Glomerular endothelial cell (primary cell): ENCODE measurements at places on chromosomes 2 and 18. TPM values are rescaled to one million over a fixed set of nuclear protein-coding genes. Genes with fewer than 3 reads are reported as not detected.

PPP1CB gene
- total RNA-seq, result 88.9 and 101 TPM in 2 replicates

CYTIP gene
- 0.82 and 3.6 TPM in 2 replicates for total RNA-seq

ALKAL2 gene
- 0.93 TPM in 1 of 2 replicates, not detected in the other for total RNA-seq

QPCT gene
- 28.8 and 43.1 TPM in 2 replicates for total RNA-seq

RAB12 gene
- 61.5 and 63.3 TPM in 2 replicates for total RNA-seq

OSBPL6 gene
- total RNA-seq, result 0.53 and 1.7 TPM in 2 replicates

TNP1 gene
- not detected in 2 replicates for total RNA-seq

LRP2 gene
- 0.06 TPM in 1 of 2 replicates, not detected in the other for total RNA-seq

GKN2 gene
- total RNA-seq, result not detected in 2 replicates

DNA sequence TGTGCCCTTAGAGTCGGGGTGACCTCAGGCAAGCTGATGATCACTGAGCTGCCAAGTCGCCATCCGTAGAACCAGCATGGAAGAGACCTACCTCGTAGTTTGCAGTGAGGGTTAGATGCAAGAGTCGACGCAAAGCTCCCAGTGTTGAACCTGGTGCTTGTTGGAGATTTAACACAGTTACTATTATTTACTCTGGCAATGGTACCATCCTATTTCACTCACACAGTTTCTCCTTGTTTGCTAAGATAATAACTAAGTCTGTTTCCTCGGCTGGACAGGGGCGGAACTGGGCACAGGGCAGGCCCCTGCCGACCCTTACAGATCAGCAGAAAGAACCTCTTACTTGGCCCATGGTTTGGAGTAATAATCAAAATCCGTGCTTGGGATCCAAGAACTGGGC is 85.5 kb downstream of the ACAA2 start:
- no peak for DNase-seq

- DNase-seq, result no peak
Observed at GRCh38 chr2:206993396-206993911, 54.1 kb downstream of the CPO start.

DNA sequence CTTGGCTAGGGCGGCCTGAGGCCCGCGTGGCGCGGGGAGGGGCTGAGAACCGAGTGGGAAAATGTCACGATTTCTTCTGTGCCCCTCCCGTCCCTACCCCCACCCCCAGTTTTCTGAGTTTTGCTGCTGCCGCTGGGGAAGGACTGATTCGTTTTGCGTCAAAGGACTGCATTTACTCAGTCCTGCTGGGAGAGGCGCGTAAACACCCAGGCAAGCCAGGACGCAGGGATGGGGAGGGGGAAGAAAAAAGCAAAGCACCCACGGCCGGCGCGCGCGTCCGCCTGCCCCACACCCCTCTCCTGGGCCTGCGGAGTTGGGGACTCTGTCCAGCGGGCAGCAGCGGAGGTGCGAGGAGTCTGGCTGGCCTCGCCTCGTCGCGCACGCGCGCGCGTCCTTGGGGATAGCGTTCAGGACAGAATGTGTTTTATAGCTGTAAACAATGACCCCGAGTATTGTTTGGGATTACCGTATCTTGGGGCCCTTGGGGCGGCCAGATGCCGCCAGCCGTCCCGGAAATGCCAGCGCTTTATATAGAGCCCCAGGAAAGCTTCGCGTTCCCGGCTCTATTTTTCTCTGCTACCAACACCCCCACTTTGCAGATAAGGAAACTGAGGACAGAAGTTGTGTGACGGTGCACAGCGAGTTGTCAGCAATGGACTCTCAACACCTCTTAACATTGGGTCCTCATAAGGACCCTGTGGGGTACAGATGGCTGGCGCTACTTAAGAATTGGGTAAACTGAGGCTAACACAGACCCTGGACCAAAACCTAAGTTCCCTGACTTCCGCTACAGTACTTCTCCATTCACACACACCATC is 1.7 kb upstream of the FOSL2 start:
- DNase-seq, result no peak

DNA sequence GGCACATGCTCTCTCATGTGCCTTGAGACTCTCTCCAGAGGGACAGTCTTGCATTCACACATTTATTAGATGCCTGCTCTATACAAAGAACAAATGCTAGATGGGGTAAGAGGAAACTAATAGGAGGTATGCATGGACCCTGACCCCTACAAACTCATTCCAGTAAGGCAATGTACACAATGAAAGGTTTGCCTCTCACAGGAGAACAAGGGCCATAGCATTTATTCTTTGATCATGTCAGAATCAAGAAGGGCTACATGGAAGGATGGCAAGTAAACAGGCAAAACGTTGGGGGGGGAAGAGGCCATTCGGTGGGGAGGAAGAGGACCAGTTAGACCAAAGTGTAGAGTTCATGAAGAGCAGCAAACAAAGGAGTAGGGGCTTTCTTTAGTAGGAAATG is 130.2 kb downstream of the TMEM163 start:
- DNase-seq, result no peak

DNA sequence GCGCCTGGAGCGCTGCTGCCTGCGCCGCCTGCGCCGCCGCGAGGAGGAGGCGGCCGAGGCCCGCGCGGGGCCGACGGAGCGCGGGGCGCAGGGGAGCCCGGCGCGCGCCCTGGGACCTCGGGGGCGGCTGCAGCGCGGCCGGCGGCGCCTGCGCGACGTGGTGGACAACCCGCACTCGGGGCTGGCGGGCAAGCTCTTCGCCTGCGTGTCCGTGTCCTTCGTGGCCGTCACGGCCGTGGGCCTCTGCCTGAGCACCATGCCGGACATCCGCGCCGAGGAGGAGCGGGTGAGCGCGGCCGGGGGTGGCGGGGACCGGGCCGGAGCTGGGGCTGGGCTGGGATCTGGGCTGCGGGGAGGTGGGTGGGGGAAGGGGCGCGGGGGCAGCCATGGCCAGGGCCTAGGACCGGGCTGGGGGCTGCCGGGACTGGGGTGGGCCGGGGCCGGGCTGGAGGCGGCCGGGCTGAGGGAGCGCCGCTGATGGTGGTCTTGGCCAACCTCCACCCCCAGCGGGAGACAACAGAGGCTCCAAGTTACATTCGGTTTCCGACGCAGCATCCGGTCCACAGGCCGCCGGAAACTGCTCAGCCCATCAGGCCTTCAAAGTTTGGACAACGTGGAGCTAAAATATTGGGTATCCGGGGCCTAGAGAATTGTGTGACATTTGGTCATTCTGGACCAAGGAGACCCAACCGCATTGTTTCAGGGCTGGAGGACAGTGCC is 66.4 kb downstream of the KCNG2 start:
- DNase-seq, result no peak

GRCh38 chr2:26074676-26075075 is 40.8 kb downstream of the RAB10 start:
- no peak for DNase-seq

GRCh38 chr2:121205321-121205942 is 79.6 kb downstream of the TFCP2L1 start:
- no peak for DNase-seq

DNA sequence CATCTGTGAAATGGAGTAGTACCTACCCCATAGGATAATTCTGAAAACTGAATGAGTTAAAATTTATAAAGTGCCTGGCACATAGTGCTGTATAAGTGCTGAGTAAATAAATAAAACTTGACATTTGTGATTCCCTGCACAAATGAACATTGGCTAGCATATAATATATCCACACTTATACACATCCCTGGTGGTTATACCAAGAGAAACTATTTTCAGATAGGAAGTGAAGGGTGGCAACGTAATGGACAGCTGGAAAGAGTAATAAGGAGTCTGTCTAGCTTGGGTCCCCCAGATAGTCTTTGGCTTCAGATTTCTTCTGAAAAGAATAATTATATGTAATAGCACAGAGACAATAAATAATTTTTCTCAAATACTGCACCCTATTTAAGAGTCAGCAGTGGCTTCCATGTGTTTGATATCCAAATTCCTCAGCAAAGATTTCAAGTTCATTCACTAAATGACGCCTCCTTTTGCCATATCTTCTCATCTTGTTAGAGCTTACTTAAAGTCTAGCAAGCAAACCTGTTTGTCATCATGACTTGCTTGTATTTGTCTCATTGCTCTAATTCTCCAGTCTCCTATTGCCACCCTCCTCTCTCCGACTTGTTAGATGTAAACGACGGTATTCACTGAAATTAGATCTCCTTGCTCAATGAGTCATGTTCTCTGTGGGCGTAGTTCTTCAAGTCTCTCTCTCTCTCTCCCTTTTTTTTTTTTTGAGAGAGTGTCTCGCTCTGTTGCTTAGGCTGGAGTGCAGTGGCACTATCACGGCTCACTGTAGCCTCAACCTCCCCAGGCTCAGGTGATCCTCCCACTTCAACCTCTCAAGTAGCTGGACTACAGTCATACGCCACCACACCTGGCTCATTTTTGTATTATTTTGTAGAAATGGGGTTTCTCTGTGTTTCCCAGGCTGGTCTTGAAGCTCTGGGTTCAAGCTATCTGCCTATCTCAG is 8.7 kb upstream of the ADGRF3 start:
- no peak for DNase-seq

DNA sequence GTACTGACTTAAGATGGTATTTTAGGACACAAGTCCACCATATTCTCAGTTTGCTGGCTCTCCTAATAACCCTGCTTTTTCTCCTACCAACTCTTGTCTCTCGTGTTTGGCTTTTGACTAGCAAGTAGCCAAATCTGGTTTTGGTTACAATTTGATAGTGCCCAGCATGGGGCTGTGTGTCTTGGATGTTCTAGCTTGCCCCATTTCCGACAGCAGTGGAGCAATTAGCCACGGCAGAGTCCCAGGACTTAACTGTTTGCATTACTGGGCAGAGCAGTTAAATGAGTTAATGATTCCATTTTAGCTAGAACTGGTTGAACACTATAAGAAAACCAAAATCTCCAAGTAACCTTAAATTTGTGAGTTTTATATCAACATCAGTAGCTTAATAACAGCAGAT is 18.6 kb upstream of the SPAG16 start:
- no peak for DNase-seq

DNA sequence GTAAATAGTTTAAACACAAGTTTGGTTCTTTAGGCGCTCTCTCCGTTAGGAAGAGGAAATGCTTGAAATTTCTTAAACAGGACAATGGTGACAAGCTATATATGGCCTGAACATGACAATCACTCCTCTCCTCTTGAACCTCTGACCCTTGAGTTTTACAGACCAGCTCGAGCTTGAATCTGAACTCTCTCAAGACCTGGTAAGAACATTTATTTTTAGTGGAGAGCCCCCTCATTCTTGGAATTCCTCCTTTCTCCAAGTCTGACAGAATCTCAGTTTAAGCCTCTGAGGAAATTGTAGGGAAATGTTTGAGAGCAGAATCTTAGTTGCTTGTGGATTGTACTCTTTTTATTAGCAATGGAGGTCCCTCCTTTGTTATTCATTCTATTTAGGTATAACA is 1293.6 kb upstream of the ZEB2 start:
- no peak for DNase-seq

DNA sequence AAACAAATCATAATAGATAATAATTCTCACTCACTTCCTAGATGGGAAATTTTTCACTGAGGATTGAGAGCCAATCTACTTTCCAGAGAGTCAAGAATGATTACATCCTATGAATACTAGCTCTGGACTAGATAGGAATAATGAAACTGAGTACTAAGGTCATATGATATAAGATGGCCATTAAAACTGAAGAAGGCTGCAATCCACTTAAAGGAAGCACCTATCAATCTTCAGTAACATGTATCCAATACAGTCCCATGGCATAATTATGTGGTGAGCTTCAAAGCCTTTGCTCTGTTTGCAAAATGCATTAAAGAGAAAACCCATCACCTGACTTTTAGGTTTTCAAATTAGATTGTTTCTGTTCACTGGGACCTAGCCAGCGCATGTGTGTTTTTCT is 398.0 kb upstream of the MEIS1 start:
- no peak for DNase-seq
